ENCODE measurements at places on chromosomes 16 and 17.

GRCh38 chr17:17906418-17907215 is 65.6 kb downstream of the TOM1L2 start:
- no peak for DNase-seq

DNA sequence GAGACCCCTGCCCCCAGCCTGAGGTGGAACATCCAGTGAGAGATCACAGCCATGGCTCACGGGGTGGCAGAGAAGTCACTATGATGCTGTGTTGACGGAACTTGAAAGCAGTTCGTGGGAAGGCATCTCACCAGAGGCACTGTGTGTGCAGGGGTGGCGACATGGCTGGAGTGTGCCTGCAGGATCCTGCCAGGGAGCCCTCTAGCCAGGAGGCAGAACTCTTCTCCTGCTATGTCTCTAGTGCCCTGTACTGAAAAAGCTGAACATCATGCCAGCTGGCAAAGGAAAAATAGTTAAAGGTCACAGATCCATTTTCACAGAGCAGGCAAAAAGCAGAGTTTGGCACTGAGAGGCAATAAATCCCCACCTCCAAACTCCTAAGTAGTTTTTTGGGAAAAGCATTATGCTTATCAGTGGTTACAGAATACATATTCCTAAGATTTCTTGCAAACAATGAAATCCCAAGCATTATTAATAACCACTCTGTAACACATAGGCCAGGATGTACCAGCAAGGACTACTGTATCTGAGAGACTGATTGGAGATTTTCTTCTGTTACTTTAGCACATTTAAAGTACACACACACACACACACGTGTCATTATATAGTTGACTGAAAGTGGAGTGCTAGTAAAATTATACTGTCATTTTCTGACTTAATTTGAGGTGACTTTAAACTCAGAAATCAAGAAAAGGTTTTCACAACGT is 36.8 kb downstream of the TNRC6C start:
- DNase-seq = no peak

DNA sequence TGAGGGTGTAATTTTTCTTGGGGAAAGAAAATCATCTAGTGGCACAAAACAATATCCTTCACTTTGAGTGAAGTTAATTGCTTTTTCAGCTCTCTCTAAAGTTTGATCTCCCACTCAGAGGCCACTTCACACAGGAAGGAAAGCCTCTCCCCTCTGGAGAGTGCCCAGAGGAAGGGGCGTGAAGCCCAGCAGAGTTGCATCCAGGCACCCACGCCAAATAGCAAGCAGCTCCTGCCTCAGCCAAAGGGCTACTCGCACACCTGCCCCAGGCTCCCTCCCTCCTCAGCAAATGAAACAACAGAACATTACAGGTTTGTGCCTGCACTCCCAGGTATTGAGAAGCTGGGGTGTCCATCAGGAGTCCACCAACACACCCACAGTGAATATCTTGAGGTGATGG is 183.0 kb upstream of the RPL38 start:
- DNase-seq = no peak

DNA sequence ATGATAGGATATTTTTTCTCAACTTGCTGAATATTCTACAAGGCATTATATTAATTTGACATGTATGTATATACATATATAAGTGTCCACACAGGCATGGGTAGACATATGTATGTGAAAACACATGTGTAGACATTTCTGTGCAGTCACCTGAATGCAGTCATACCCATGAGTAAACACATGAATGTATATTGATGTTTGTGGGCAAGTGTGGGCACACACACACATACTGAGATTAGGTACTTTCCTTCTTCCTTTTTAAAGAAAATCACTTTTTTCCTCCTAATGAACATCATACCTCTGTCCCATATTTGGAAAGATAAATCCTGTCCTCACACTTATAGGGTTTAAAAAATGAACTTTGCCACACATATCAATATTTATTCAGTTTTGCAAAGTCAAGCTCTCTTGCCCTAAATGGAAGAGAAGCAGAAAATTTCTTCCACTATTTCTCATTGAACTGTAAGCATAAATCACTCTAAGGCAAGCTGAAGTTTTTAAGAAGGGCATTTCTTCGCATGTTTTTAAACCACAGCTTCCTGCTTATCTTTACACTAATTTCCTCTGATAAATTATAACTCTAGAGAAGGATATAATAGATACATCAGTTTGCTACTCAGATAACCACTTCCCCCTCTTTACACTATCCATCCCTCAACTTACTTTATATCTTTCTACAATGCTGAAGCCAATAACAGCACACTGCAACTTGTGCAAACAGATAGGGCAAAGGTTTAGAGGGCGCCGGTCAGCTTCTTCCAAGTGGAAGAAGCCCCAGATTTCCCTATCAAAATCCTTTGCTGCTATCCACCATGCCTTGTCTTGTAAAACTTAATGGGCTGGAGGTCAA is 49.6 kb upstream of the LRRC37A3 start:
- no peak for DNase-seq

- peak; percentile 67 for DNase-seq
Measured at GRCh38 chr17:77472468-77473310, 331.9 kb downstream of the SEC14L1 start.

DNA sequence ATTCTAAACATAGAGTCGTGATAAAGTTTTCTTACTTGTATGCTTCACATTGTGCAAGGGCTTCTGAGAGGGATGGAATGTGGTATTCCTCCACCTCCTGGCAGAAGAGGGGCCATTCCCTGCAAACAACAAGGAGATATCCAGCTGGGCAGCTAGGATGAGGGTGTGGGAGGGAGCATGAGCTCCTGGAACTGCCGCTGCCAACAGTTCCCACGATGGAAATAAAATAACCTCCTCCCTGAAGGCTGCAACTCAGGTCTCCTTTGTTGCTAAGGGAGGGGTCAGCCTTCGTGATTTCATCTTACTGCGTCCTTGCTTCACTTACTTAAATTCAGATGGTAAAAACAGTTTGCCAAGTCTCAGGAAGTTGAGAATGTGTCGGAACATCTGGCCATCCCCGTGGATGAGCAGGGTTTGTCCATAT is 15.6 kb downstream of the PLEKHG4 start:
- peak; percentile 53 for DNase-seq

All from fibroblast of lung (primary cell).